ENCODE measurements at places on chromosomes 4 and X.

DNA sequence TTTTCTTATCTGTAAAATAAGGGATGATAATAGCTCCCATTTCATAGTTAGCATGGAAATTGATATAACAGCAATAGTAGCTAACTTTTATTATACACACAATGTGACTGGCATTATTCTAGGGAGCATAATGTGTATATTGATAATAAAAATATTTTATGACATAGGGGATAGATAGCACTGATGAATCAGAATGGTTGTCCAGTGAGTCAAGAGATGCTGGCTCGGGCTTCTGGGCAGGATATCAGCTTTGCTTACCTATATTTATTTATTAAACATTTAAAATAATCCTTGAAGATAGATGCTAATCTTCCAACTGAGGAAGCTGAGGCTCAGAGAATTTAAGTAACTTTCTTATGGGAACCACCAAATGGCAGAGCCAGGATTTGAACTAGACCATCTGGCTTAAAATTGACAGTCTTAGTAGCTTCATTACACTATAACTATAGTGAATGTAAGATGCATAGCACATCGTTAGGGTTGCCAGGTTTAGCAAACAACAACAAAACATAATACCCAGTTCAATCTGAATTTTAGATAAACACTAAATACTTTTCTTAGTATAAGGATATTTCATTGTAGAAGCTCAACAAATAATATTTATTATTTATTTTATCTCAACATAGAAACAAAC, 2.7 kb downstream of the AFP start:
- no peak for DNase-seq

- no peak for DNase-seq
Measured at GRCh38 chr4:86261636-86262035, 98.2 kb downstream of the MAPK10 start.

GRCh38 chrX:155022585-155022984, at the start of gene F8:
Gene F8 (minus strand): TSS chrX:155022723. CDS start chrX:155022552, 171 bp downstream.
- DNase-seq: no peak

- no peak for DNase-seq
Measured at GRCh38 chrX:19388741-19389140, 45.0 kb downstream of the PDHA1 start.

DNA sequence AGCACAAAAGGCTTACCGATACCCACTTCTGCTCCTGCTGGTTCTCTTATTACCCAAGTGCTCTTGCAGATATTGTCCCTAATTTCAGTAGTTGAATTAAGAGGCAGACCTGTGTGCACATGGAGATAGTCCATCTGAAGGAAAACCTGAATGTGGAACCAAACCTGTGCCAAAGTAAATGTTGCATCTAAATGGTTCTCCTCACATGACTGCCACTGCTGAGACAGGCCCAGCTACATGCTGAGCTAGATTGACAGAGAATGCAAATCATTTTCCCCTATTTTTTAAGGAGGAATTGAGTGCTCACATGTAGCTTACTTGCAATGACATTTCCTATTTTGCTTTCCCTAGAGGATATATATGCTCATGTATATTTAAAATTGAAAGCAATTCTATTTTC, 609.1 kb upstream of the TECRL start:
- DNase-seq: no peak

DNA sequence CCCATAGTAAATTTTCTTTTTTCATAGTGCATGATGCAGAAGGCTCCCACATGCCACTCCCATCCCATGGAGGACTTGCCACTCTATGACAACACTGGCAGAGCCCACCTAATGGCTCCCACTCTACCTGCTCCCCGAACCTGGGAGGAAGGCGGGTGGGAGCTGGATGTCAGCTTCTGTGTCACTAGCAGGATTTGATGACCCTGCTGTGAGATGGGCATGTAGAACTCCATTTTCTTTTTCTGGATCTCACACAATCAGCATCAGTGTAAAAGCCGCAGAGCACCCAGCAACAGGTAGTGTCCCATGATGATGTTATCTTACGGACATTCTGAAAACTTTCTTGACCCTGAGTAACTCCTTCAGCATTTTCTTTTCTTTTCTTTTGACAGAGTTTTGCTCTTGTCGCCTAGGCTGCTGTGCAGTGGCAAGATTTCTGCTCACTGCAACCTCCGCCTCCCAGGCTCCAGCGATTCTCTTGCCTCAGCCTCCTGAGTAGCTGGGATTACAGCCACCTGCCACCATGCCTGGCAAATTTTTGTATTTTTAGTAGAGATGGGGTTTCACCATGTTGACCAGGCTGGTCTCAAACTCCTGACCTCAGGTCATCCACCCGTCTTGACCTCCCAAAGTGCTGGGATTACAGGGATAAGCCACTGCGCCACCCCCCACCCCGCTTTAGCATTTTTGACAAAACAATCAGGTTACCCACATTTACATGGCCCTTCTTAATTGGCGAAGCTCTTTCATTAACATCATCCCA, 15.0 kb upstream of the ADH1A start:
- DNase-seq: no peak

DNA sequence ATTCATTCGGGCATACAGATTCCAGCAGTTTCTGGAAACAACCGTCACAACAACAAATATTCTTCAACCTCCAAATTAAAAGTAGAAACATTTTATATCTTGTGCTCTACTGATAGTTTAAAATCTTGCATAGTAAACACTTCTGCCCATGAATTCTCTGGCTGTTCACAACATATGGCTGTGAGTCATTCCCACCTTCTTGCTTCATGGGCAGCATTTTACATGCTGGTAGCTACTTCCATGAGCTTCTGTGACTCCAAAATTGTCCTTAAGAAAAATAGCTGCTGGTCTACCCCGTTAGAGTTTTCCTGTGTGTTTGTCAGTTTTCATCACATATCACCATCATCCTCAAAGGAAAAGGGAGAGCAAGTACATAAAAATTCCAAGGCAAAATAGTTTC, 22.7 kb downstream of the PNPLA4 start:
- no peak for DNase-seq

- DNase-seq: no peak
Measured at GRCh38 chr4:81796790-81797528, 325.3 kb upstream of the RASGEF1B start.

- no peak for DNase-seq
Measured at GRCh38 chr4:128371876-128372275, 84.3 kb upstream of the PGRMC2 start.

DNA sequence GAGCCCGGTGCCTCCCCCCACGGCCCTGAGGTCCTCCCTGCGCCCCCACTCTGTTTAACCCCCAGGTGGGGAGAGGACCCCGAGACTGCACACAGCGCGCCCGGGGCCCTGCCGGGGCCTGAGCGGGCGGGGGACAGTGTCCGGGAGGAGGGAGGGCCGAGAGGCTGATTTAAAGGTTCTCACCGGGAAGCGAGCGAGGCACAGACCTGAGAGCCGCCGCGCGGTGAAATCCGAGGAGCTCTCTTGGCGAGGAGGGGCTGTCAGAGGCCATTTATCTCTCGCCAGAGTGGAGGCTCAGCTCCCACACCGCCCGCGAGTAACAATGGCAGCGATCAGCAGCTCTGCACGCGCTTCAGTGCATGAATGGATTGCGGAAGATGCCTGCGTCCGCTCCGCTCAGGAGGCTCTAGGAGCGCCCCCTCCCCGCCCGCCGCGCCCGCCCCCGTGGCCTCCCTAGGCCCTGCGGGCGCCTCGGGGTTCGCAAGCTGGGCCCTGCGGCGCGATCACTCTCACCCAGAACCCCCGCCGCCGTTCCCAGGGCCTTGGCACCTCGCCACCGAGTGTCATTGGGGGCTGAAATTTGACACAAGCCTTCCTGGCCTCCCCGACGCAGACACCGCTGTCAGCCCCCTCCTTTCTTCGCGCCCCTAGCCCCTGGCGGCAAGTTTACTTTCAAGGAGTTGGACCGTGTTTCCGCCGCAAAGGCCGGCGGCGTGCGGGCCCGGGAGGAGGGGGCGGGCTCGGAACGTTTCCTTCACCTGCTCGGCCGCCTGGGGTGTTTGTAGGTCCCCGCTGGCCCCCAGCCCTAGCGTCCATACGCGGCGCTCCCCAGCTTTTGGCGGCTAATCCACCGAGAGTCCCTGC, 48.7 kb upstream of the BCOR start:
- DNase-seq: no peak

DNA sequence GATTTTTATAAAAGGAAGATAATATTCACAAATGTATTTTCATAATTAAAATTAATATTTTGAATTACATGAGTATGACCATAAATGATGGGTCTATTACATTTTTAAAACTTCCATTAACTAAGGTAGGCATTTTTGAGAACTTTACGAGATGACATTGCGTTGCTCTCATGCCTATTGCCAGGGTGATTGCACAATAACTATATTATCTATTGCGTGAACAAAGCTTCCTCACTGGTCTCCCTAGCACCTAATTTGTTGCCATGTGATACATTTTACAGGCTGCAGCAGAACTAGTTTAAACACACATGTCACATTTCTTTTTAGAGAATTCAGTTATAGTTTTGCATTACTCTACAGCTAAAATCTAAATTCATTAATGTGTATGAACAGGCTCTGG, 289.7 kb upstream of the GRID2 start:
- DNase-seq: no peak

DNA sequence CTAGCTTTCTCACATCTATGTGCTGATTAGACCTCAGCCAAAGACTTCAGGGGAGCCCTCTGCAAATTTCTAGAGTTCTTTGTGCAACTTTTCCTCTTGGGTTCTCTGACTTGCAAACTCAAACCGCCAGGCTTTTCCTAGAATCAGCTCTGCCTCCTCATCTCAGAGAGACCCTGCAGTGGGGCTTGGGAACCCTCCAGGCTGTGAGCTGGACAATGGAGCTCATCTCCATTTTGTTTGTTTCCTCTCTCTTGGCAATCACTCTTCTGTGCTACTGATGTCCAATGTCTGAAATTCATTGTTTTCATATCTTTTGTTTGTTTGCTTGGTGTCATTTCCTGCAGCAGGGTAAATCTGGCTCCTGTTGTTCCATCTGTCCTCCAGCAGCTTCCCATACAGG, 33.0 kb downstream of the GYPB start:
- DNase-seq: no peak

- no peak for DNase-seq
Measured at GRCh38 chr4:82138374-82138773, 235.4 kb downstream of the HNRNPD start.

DNA sequence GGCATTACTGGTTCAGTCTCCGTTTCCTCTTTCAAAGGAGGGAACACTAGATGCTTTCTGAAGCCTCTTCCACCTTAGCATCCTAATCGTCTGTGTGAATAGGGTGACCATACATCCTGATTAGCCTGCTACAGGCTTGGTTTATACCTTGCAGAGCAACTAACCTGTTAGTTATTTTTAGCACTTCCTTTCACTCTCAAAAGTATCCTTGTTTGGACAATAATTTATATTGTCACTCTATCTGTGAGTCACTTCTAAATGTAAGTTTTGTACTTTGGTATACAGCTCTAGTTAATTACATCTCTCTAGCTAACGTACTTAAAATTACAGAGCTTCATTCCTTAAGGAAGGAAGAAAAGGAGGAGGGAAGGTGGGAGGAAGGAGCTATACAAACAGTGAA, 174.5 kb downstream of the GPC3 start:
- no peak for DNase-seq

GRCh38 chr4:33714971-33715370, 2529.3 kb downstream of the ARAP2 start:
- DNase-seq: no peak

- no peak for DNase-seq
Measured at GRCh38 chr4:99024481-99025275, 29.2 kb downstream of the METAP1 start.

GRCh38 chr4:21949073-21949457, 493 bp upstream of the KCNIP4 start:
- no peak for DNase-seq

DNA sequence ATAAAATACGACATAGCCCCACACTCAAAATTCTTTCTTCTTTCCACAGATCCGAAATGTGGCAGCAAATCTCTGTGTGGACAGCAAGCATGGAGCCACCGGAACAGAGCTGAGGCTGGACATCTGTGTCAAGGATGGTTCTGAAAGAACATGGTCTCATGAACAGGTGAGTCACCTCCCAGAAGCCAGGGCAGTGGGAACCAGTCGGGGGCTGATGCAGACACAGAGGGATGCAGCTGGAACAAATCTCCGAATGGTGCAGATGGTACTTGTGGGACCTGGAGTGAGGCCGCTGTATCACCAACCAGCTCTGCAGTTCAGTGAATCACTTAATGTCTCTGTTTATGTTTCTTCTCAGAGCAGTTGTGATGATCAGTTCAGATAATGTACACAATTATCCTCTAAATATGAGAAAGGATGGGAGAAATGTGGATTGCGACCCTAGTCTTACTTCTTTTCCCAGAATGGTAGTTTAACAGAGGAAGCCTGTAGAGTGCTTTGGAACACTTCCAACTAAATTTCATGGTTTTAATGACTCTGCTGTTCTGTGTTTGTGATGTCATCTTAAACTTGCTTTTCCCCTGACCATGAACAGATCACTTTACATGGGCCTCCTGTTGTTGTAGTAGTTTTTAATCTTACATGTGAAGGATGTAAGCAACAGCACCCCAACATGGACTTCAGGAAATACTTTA, 159.3 kb upstream of the GALNT7 start:
- no peak for DNase-seq

GRCh38 chr4:166078955-166079354, 205.9 kb downstream of the TLL1 start:
- DNase-seq: no peak

DNA sequence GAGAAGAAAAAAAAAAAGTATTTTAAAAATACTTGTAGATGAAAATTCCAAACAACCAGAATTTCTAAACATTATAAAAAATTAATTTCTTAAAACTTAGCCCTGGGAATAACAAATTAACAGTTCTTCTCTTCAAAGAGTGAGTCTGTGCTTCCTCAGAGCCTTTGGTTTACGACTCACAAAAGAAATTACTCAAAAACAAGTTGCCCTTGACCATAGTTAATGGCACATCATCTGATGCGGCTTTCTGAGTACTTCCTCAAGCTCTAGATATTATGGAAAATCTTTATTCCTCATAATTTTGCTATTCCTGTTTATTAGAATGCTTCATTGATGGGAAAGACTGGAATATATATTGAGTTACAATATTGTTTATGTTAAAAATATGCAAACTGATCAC, 23.7 kb downstream of the TAPT1 start:
- no peak for DNase-seq

GRCh38 chr4:136329042-136329662, 1203.1 kb downstream of the PCDH18 start:
- no peak for DNase-seq

- DNase-seq: no peak
Measured at GRCh38 chrX:93711076-93711475, 37.1 kb downstream of the FAM133A start.

Data from GM06990 (cell line).